ENCODE measurements at places on chromosomes 7 and 10. TPM values are rescaled to one million over a fixed set of nuclear protein-coding genes. Genes with fewer than 3 reads are reported as not detected.

DNA sequence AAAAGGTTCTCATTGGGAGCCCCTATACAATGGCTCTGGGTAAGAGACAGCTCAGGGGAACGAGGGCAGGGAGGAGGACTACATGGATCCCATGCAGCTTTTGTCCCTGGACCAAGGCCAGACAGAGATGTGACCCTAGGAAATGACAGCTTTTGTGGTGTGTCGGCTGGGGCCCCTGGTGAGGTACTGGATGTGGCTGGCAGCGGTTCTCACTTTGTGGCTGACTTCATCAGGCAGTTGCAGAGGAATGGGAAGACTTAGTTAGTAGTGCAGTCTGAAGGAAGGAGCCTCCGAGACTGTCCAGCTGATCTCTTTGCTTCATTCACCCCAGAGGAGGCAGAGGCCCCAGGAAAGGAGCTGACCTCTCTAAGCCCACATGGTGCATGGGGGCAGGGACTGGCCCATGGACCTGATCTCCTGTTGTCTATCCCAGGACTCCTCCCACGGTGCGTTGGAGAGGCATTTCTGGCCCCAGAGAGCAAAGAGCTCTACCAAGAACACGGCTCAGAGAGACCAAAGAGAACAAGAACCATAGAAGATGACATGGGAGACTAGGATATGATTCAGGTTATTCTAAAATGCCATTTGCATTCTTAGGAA lies 202.9 kb downstream of the RPS24 start:
- DNase-seq, result no peak

GRCh38 chr7:3753868-3754267 lies 452.8 kb downstream of the SDK1 start:
- DNase-seq, result no peak

The CPVL gene
- 15.6 TPM for total RNA-seq

The PVRIG gene
- 1.1 TPM for total RNA-seq

- DNase-seq, result peak; percentile 54
Measured at GRCh38 chr10:22252801-22253579, 35.2 kb upstream of the EBLN1 start.

GRCh38 chr10:88039496-88040200 lies 176.2 kb downstream of the PTEN start:
- no peak for DNase-seq

The CDHR3 gene
- 6.0 TPM for total RNA-seq

- no peak for DNase-seq
Measured at GRCh38 chr7:75702515-75702914, 36.2 kb downstream of the HIP1 start.

The SEPTIN7 gene
- 189 TPM for total RNA-seq

DNA sequence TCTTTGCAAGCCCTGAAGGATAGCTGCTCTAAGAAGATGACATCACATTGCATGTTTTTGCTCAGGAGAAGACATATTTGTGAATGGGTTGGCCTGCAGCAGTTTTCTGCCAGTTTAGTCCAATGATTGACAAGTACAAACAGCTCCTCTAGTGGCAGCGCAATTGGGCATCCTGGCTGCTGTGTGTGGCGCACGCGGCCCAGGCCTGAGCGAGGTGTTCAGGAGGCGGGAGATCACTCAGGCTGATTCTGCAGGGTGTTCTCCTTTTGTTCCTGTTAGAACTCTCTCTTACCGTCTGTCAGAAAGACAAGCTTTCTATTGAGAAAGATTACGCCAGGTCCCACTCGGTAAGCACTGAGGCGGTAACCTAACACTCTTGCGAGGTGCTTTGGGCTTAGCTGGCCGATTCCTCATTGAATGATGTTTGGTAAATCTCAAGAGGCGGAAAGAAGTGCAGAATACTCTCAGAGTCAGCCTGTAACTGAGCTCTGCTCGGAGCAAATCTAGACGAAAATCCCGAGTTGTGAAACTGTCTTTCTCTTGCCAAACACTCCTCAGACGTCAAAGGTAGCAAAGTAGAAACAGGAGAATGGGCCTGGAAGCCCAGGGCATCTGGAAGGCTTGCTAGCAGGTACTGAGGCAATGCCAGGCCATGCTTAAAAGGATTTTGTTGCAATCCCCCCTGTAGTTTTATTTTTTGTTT lies 219.2 kb upstream of the BMPER start:
- DNase-seq, result no peak

DNA sequence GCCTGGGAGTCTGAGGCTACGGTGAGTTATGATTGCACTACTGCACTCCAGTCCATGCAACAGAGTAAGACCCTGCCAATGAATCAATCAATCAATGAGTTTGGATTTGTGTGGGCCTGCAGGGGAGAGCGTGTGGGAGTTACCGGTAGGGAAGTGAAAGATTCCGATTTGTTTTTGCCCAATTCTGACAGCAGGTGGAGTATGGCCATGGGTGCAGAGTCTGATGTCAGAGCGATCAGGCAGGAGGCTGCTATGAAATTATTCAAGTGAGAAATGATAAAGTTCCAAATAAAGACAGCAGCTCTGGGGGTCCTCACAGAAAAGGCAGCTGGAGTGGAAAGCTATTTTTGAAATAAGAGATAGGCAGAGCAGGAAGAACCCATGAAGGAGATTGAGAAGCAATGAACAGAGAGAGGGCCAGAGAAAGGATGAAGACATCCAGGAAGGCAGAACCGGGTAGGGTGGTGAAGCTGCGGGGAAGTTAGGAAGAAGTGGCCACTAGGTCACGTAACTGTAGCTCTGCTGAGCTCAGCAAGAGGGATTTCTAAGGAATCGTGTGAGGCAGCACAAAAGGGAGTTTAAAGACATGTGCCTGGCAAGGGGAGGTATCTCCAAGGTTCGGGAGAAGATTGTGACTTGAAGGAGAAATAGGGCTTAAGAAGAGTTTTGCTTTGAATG lies 93.7 kb upstream of the NMT2 start:
- no peak for DNase-seq

The TFEC gene
- total RNA-seq, result 5.6 TPM

The SPOCK2 gene
- total RNA-seq, result 7.4 TPM

The IRF5 gene
- 32.0 TPM for total RNA-seq

Data from ureter (tissue), 1 donor.